ENCODE measurements at places on chromosomes 1 and 21.
A peak's percentile ranks its signal among the peaks of the same experiment; 100 is the strongest.

- DNase-seq: no peak
Observed at GRCh38 chr1:160431006-160431405, 30.6 kb downstream of the VANGL2 start.

DNA sequence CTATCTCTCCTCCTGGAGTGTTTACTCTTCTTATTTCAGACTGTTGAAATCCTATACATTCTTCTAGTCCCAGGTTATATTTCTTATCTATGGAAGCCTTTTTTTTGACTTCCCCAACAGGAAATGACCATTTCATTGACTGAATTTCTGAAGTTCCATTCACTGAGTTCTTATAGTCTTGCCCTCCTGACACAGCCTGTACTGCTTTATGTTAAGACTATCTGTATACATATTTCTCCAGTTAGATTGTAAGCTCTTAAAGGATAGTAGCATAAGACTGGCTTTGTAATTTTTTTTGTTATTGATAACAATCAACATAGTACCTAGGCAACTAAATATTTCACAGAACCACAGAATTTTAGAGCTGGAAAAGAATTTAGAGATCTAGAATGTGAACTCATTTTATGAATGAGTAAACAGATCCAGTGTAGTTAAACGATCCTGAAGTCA is 14.9 kb upstream of the MACF1 start:
- DNase-seq: no peak

GRCh38 chr1:39854738-39855137 is 28.6 kb downstream of the TRIT1 start:
- DNase-seq: no peak

DNA sequence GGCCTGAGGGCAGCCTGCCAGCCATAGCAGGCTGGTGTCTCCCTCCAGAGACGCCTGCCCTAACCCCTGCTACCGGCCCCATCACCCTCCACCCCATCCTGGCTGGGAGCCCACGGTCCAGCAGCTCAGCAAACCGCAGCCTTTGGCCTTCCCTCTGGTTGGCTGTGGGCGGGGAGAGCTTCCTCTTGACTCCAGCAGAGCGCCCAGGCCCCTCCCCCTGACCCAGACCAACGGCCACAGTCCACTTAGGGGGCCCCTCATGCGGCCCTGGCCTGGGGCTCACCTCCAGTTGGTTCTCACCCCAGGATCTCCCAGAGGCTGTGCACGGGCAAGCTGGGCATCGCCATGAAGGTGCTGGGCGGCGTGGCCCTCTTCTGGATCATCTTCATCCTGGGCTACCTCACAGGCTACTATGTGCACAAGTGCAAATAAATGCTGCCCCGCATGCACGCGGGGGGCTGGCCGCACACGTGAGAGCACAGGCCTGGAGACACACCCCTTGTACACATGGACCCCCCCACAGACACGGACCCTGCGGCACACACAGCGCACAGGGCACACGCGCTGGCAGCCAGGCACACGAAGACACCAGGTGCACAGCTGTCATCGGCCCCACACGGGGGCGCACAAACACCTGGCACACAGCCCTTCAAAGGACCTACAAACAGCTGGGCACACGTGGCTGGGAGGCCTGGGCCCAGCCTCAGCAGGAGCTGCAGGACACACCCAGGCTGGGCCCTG is 3.1 kb downstream of the SMIM1 start:
- DNase-seq: peak; percentile 41

- DNase-seq: no peak
Observed at GRCh38 chr1:39818482-39818881, 29.8 kb upstream of the BMP8B start.

DNA sequence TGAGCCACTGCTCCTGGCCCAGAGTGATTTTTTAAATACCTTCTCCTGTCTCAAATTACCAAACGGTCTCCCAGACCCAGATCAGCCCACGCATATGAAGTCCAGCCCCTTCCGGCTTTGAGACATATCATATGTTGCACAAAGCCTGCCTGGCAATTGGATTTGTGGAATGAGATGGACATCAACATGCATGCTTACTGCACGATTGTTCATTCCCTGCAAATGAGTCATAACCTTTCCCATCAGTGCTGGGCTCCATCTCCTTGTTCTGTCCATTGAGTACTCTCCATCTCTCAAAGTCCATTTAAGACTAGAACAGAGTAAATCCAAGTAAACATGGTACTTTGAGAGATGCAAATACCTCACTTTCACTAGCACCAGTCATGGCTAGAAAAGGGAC is 612.2 kb upstream of the USP24 start:
- DNase-seq: no peak

DNA sequence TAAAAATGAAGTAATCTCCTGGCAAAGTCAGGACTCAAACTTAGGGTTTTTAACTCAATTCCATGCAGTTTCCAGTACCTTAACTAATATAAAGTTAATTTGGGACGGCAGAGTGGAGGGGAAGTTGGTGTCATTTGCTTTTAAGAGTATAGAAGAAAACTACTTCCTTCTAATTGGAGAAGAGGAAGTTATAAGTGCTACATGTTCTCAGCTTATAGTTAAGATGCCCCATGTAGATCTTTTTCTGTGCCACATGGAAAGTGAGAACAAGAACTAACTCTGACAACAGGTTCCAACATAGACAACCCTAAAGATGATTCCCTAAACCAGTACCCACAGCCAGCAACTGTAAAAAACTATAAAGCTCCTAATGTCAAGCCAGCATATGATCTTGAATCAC is 11.5 kb downstream of the RRAGC start:
- DNase-seq: peak; percentile 75

DNA sequence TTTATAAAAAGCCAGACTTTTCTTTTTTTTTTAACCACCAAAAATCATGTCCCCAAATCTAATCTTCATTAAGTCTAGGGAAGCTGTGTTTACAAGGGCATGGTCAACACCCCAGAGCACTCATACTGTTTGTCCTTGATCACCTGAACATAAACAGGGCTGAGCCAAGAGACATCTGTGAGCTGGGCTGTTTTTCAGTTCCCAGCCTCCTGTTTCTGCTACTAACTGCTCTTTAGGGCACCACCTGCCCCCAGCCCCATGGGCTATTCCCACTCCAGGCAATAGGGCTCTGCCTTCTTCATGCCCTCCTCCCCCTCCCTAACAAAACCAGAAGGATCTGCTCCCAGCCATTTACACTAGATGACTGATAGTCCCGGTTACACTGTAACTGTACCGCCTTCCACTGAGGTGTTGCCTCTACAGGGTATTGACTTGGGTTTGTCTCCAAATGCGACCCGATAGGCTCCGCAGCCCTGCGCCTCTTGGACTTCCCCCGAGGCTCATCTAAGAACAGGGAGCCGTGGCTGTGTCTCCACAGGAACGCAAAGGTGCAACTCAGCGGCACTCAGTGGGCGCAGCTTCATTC is 11.7 kb upstream of the SLC26A9 start:
- no peak for DNase-seq

DNA sequence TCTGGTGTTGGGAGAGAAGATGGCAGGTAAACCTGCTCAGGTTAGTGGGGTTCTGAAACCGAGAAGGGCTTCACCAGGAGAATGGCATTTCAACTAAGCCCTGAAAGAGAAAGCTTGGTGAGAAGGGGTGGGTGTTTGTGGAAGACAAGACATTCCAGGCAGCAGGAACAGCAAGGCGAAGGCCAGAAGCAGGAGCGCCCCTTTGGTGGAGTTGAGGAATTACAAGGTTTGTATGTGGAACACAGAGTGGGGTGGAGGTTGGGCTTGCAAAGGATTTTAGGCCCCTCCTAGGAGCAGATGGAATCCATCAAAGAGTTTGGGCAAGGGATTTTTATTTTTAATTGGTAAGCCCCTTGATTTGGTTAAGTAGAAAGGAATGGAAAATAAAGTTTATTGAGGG is 24.8 kb upstream of the ELOA start:
- no peak for DNase-seq

- DNase-seq: no peak
Observed at GRCh38 chr1:57019236-57019839, 53.5 kb upstream of the C8B start.

DNA sequence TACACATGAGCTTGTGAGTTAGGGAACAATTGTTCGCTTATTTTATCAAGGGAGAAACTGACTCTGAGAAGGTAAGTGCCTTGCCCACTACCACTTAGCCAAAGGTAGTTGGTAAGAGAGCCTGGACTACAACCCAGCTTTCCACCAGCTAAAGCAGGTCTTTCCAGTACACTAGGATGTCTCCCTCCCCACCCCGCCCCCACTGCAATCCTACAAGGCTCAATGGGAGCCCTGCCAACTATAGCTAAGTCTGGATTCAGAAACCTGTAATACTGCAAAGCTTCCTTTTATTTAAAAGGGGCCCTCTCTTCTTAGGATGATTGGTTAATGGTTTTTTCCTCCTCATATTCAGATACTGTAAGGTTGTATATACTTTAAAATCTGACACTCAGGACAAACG is 102.0 kb upstream of the C8B start:
- no peak for DNase-seq

GRCh38 chr1:214923278-214923915 is 159.1 kb upstream of the KCNK2 start:
- DNase-seq: no peak

DNA sequence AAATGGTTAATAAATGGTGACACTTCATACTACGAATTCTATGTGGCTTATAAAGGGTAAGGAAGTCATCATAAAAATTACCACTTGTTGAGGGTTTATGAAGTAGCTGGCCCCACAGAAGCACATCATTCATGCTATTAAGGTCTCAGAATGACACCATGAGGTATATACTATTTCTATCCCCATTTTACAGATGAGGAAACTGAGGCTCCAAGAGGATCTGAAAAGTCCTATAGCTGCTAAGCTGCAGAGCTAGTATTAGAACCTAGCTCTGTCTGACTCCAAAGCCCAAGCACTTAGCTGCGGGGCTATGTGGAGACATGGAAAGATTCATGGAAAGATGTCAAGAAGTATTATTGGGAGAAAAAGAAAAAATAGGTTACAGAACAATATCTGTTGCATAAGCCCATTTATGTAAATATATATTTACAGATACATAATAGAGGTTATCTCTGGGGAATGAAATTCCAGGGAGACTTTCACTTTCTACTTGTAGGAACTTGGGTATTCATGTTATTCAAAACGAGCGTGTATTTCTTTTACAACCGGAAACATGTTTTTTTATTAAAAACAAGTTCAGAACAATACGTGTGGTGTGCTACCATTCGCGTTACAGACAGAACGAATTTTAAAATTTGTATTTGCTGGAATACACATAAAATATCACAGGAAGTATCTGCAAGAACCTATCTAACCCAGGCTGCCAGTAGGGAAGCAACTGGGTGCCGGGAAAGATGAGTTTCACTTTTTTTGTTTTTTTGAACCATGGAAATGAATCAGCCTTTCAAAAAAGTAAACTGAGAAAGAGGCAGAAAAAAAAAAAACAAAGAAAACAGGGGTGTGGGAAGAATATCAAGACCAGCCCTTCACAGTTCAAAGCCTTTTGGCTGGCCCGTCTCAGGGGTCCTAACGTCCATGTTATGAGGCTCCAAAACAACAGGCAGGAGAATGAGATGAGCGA is 13.4 kb downstream of the SPOCD1 start:
- DNase-seq: no peak

- no peak for DNase-seq
Observed at GRCh38 chr1:245686446-245687030, 531.8 kb downstream of the KIF26B start.

DNA sequence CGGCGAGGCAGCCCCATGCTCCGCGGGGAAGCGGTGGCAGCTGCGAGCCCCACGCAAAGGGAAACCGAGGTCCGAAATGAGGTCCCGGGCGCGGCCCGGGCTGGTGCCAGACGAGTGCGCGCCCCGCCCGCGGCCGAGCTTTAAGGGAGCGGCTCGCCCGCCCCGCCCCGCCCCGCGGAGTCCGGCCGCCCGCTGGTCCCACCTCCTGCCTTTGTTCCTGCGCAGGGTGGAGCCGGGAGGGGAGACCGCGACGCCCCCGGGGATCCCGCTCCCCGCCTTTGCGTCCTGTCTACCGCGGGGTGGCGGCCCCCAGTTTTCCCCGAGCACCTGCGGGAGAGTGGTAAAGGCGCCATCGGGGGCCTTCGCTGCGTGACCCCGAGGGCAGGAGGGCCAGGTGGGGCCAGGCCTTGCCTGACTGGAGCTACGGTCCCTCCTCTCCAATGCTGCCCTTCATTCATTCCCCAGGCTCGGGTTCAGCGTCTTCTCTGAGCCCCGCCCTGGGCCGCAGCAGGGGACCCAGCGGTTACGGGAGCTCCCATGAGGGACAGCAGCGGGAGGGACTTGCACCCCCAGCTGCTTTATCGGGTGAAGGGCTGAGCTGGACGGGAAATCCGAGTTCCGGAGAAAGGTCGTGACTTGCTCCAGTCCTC is at the start of gene HES2:
TSS of gene HES2 (minus strand) at position 116 of the 650 bp plus-strand sequence. CDS start at position 17, 99 bp downstream.
- DNase-seq: no peak

GRCh38 chr1:90708826-90709225 is 8.3 kb downstream of the BARHL2 start:
- DNase-seq: no peak

- DNase-seq: no peak
Observed at GRCh38 chr1:59979666-59980065, 53.1 kb upstream of the CYP2J2 start.

DNA sequence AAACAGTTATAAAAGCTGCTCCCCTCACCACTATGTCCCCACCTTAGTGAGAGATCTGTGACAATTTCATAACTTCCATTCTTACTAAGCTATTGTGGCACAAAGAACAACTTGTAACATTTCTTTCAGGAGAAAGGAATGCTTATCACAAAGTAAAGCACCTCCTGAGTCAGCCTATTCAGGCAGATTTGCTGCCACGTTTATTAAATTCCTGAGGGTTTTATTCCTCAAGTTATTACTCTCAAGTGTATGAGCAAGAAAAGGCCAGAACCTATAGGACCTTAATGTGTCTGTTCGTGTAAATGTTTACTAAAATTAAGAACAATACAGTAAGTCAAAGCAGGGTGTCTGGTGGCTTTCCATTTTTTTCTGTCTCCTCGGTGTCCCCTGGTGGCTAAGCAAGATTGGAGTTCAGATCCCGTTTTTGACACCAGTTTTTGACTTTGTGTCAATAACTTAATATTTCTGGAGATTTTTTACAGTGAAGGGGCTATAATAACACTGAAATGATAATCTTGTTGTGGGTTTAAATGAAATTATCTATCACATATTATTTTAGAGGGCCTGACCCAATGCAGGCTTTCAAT is 1539.6 kb downstream of the BRINP3 start:
- no peak for DNase-seq

- DNase-seq: peak; percentile 53
Observed at GRCh38 chr1:42944246-42944928, 14.3 kb downstream of the SLC2A1 start.

DNA sequence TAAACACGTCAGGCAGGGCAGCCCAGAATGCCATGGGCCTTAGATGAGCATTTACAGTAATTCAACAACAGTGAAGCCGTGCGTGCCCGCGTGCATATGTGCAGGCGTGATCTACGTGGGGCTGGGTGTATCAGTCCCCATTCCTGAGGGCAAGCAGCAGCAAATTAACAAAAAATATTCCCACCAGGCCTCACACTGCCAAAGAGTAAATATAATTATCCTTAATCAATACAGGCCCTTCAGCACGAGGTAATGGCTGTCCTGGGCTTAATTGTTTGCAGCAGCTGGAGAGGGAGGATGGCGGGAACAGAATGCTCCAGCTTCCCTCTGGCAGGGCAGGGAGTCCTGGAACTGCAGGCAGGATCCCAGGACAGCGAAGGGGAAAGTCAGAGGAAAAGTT is 91.8 kb downstream of the DDX20 start:
- DNase-seq: no peak

- no peak for DNase-seq
Observed at GRCh38 chr21:34179204-34179935, 106.0 kb downstream of the MRPS6 start.

All from GF-D8 (cell line).